ENCODE measurements at places on chromosomes 6 and 20.
A peak's percentile ranks its signal among the peaks of the same experiment; 100 is the strongest.

GRCh38 chr6:13863699-13864155 is 49.4 kb upstream of the MCUR1 start:
- no peak for DNase-seq

DNA sequence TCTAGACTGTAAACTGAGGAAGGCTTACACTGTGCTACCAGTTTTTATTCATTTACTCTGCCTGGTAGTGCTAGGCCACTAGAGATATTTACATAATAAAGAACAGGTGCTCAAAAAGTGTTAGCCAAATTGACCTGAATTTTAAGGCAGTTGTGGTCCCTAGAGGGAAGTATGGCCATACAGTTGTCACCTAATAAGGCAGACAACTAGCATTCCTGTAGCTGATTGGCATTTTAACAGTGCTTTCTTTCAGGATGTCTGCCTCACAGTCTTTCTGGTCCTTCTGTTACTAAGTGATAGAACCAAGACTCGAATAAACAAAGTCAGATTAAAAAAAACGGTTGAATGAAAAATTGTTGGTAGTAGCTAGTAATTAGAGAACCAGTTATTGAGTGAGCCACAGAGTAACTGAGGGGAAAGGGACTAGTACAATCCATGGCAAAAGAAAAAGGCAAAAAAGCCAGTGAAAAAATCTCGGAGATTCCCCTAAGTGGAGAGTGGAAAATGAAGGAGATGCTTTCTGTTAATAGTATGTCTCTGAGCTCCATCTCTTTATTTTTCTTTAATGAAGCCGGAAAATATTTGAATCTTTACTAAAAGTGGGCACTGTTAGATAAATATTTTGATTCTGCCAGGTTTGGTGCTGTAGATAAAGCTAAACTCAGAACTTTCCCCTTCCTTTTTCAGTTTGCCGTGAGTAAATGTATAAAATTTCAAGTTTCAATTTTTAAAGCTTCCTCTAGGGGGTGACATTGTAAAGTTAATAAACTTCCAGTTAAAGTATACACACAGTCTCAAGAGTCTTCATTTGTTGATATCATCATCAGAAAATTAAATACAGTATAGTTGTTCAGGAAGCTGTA is 9.1 kb downstream of the VTA1 start:
- DNase-seq, result peak; percentile 11

DNA sequence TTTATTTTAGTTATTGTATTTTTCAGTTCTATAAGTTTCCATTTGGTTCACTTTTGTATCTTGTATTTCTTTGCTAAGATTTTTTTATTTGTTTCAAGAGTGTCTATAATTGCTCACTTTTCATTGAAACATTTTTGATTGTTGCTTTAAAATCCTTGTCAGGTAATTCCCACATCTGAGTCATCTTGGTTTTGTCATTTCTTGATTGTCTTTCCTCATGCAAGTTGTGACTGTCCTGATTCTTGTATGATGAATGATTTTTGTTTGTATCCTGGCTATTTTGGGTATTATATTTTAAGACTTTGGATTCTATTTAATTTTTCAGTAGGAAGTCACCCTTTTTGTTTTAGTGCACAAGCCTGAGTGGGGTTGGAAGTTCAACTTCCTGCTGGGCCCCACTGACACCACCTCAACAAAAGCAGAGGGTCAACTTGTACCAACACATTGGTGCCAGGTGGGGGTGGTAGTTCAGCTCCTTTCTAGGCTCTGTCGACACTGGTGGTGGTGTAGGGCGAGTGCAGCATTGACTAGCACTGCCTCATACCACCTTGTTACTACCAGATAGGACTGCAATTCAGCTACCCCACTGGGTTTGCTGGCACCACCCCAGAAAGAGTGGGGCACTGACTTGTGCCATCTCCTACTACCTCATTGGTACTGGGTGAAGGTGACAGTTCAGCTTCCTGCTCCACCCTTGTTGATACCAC is 8.8 kb downstream of the RSPH3 start:
- DNase-seq, result no peak

GRCh38 chr6:48048451-48049146 is 62.4 kb downstream of the PTCHD4 start:
- DNase-seq, result no peak

DNA sequence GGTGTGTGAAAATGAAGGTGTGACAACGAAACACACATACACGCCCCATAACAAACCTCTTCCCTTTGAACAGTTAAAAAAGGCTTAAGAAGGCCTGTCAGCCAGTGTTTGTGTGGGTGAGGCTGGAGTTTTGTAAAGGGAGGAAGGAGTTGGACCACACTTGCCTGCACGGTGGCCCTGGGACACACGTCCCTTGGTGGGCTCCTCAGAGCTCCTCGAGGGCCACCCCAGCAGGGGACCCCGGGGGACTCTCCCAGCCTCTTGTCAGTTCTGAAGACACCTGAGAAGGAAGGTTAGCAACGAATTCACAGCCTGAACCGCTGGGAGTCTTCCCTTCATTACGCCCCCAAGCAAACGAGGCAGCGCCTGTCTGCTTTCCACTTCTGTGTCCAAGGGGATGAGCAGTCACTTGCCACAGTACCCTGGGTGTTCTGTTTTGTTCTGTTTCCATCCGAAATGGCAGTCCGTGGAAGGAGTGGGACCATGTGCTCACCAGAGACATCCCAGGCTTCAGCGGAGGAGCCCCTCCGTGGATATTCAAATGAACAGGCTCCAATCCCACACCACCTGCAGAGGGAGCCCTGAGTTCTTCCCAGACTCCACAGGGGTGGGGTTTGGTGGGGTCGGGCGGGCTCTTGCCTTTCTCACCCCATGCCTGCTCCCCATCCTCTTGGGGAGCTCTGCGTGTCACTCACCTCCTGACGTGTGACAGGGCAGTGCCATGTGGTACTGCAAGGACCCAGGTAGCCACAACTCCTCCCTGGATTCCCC is 68.6 kb downstream of the NRN1 start:
- DNase-seq, result no peak

GRCh38 chr6:70738028-70738427 is 70.3 kb downstream of the SMAP1 start:
- no peak for DNase-seq

GRCh38 chr6:26260110-26260637 is 104.8 kb upstream of the BTN3A2 start:
- DNase-seq, result no peak

DNA sequence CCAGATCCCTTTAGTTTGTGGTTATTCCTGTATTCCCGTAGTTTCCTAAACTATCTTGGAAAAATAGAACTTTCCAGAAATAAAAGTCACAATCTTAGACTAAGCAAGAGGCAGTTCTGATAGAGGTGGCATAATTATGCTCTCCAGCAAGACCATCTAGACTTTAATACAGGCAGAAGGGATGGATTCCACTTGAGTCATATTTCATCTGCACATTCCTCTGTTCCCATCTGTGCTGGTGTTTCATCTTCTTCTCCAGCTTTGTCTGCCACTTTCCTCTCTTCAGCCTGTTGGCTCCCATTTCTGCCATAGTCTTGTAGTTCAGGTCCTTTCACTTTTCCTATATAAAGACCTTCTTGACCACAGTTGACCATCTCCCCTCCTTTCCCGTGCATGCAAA is 102.9 kb downstream of the SOBP start:
- no peak for DNase-seq

GRCh38 chr20:41344938-41345728 is 4.5 kb downstream of the LPIN3 start:
- no peak for DNase-seq

GRCh38 chr6:87282743-87283142 is 39.6 kb upstream of the SMIM8 start:
- DNase-seq, result no peak

GRCh38 chr6:45427726-45428125 is 50.0 kb upstream of the SUPT3H start:
- DNase-seq, result no peak

GRCh38 chr6:25178336-25179035 is 100.7 kb upstream of the CARMIL1 start:
- DNase-seq, result no peak

- no peak for DNase-seq
These were observed 793 bp upstream of the TRIM40 start for GRCh38 chr6:30135147-30135546.

- no peak for DNase-seq
These were observed 68.7 kb upstream of the RNF24 start for GRCh38 chr20:4084096-4084495.

DNA sequence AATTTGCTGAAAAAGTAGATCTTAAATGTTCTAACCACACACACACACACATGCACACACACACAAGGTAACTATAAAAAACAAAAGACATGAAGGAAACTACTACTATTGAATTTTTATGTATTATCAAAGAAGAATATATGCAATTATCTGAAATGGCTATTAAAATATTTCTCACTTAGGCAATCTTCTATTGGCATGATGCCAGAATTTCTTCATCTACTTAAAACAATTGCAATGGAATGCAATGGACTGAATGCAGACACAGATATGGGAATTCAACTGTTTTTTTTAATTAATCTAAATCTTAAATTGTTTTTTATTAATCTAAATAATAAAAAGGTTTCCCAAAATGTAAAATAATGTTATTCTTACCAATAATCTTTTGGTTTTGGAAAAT is 152.6 kb upstream of the SMLR1 start:
- no peak for DNase-seq

DNA sequence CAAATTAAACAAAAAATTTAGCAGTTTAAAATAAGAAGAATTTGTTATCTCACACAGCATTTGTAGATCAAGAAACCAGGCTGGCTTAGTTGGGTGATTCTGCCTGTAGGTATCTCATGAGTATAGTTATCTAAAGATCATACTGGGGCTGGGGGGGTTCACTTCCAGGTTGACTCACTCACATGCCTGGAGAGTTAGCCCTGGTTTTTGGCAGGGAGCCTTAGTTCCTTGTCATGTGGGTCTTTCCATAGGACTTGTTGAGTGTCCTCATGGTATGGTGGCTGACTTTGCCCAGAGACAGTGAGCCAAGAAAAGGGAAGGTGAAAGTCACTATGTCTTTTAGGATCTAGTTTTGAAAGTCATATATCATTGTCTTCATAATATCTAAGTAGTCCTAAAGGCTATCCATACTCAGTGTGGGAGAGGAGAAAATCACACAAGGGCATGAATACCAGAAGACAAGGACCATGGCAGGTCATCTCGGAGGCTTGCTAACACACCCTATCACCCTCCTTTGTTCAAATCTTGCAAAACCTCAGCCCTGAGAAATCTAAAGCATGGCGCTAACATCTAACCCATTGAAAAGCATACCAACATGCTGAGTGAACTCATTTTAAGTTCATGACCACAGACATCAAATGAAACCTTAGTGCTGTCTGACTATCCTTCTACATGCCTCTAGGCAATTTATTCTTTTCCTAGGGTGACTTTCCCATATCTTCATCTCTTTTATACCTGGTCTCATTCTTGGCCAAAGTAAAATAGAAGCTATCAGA is 39.2 kb downstream of the CYP24A1 start:
- DNase-seq, result no peak

DNA sequence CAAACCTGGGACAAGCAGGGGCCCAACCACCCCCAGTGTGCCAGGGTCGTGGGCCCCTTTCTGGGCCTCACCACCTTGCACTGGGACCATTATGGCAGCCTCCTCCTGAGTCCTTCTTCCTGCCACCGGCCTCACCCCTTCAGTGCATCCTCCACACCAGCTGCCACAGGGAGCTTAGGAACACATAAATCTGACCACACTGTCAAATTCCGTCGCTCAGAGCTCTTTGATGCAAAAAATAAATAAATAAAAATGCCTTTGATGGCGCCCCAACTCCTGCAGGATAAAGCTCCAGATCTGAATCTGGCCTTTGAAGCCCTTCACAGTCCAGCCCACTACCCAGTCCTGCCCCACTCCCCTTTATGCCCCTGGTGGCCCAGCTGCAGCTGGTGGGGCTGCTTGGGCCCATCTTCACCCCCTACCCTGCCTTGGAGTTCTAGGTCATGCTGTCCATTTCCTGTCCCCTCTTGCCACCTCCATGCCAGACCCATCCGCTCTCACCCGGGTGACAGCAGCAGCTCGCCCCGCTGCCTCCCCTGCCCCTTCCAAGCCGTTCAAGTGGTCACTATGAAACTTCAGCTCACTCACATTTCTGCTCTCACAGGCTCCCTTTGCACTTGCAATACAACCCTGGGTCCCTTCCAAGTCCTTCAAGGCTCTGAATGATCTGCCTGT is 16.0 kb downstream of the MYH7B start:
- DNase-seq, result no peak

DNA sequence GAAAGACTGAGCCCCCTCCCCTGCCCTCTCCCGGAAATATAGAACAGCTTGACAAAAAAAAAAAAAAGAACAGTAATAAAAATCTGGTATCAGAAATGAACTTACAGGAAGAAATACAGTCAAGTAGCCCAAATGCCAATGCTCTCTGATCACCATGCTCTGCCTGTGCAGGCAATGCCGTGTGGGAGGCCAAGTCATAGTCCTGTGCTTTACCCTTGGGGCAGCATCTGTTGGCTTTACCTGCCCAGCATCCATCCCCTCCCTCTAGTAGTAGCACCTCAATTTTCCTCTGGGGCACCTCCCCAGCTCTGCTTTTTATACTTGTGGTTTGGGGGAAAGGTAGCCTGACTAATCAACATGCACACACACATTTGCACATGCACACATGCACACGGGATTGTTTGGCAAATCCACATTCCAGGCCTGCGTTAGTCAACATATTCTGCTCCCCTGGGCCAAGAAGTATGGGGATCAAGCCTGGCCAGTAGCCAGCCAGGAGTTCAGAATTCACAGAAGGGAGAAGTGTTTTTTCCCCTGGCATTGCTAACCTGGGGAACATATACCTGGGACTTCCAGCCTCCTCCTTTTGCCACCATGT is 70.2 kb downstream of the RIPOR3 start:
- DNase-seq, result no peak

DNA sequence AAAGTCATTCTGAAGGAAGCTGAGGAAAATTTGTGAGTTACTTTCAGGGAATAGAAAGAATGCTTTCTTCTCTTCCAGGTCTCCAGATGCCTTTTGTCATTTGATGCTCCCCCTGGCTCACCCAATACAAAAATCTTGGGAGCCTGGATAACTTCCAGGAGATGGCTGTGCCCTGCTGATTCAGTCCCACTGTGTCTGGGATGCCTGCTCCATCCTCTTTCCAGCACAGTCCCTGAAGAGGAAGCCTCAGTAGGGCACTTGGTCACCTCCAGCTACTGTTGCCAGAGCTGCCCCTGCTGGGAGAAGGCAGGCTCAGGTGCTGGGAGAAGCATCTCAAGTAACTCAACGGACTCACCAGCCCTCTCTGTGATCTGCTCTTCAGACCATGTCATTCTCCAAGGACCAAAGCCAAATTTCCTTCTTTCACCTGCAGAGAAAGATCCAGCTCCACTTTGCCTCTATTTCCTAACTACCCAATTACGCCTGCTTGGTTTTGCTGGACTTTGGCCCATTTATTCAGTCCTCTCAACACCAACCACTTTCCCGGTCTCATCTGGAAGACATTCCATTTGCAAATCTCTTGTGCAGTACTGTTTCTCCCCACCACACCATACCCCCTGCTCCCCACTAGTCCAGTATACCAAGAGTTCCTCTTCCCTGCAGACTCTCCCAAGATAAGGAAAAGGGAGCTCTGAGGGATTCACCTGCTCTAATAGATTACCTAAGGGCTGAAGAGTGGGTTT is 53.3 kb downstream of the SLC23A2 start:
- DNase-seq, result no peak

- DNase-seq, result no peak
These were observed 187.8 kb downstream of the MYLK4 start for GRCh38 chr6:2562721-2563451.
